Posterior cingulate gyrus (tissue), 11 donors: ENCODE measurements at places on chromosomes 7 and 10.
A peak's percentile ranks its signal among the peaks of the same experiment; 100 is the strongest.

- DNase-seq: no peak
Measured at GRCh38 chr10:77622889-77623291, 14.7 kb downstream of the KCNMA1 start.

DNA sequence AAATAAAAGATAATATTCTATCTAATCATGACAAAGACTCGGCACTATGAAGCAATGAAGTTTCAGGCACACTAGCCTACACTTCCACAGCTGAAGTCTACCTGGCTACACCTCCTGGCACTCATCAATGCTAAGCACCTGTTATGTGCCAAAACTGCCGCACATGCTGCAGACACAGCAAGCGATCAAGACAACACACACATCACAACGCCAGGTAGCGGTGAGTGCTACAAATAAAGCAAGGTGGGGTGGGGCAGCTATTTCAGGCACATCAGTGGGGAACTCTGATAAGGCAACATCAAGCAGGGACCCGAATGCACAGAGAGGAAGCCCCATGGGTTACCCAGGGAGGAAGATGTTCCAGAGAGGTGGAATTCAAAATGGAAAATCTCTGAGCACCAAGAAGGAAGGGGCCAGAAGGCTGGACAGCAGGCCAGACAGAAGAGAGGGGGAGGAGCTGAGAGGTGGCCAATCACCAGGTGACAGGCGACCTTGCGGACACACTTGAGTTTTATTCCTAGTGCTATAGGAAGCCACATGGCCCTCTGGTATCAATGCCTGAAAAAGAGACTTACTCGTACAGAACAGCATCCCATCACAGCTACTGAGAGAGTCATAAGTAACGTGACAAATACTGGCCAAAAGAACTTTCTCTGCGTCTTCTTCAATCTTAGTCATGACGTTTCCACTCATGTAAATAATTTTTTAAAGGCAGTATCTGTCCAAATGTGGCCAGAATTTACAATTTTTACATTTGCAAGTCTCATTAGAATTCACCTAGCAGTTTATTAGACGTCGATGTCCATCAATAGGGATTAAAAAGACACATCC is 8.0 kb downstream of the PSAP start:
- no peak for DNase-seq

DNA sequence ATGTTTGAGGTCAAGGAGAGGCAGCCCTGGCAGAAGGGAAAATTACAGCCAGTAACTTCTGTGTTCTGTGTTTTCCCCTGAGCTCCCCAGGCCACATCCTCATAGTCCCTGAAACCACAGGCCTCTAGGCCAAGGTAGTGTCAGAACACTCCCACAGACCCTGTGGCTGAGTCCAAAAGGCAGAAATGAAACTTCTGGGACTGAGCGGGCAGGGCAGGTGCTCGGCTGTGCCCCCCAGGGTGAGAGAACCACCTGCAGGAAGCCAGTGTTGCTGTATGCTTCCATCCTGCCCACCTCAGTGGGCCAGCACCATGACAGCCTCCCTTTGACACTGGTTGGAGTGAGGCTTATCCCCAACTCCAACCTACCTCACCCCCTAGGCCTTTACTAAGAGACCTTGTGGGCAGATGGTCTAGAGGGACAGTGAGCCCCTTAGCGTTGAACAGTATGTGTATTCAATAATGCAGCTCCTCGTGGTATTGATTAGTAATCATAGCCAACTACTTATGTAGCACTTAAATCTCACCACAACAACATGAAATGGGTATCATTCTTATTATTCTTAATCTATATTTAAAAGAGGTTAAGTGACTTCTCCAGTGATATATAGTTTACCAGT is 30.3 kb downstream of the PIK3CG start:
- DNase-seq: no peak

GRCh38 chr10:21172542-21172929 is 275.4 kb upstream of the NEBL start:
- DNase-seq: no peak

DNA sequence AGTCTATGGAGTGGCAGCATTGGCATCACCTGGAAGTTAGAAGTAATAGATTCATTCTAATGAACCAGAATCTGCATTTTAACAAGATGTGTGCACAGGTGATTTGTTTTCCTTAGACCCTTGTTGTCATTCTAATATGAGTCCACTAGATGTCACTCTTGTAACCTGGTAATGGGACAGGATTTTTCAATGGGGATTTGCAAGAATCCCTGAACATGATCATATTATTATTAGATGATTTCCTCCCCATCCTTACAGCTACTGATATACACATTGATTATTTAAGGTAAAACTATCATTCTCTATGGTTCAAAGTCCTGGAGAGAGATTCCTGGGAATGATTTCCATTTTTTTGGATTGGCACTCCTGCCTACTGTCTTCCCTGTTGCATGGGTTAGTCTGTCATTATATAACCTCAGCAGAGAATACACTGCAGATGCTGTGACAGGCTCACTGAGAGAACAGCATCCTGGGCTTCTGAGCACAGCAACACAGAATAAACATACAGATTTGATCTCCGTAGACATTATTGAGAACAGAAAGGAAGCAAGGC is 194.9 kb downstream of the SUGCT start:
- DNase-seq: no peak

DNA sequence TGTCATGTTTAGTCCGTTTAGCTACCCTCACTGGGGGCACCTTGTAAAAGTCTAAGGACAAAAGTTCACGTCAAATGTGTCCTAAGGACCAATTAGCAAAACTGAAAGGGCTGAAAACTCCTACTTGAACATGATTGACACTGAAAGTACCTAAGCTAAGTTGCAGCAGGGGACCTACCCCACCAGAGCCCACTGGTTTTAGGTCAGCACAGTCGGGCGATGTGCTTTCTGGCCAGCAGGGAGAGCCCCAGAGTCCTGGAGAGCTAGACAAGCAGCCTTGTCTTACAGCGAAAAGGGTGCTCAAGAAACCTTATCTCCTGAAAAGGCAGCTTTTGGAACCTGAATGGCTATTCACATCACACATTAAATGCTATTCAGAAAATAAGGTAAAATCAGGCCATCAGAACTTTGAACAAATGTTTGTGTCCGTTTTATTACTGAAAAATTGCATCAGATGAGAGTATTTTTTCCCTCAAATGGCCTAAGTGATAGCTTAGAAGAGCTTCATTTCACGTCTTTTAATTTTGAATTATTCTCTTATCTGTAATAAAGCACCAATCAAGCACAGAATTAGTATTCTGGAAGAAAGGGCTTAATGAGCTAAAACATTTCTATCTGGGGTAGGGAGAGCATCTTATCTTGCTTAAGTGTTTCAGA is 52.2 kb upstream of the MKI67 start:
- no peak for DNase-seq

GRCh38 chr7:46930366-46930765 is 651.5 kb downstream of the TNS3 start:
- DNase-seq: no peak

DNA sequence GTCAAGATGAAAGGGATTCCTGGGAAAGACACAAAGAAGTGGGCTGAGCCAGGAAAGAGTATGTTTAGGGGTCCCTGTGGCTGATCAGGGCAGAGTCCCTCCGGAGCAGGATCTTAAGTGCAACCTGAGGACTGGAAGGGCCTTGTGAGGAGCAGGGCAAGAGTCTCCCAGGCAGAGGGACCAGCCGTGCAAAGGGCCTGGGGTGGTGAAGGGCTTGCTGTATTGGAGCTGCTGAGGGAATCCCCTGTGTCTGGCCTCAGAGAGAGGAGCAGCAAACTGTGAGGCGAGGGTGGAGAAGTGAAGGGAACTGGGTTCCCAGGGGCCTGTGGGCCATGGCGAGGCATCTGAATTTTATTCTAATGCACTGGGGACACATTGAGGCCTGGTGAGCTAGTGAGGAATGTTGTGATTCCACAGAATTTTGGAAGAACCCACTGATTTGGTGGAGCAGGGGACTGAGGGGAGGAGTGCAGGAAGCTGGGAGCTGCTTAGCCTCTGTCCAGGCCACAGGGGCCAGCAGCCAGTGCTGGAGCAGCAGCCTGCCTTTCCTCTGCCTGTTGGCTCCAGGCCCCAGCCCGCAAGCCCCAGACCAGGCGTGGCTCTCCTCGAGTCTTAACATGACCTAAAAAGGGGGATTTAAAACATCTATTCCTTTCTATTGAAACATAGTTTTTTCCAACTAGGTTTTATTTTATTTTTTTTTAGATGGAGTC is 138.4 kb upstream of the IGFBP3 start:
- DNase-seq: no peak

GRCh38 chr7:4056552-4057288 is 625.4 kb upstream of the FOXK1 start:
- DNase-seq: no peak

DNA sequence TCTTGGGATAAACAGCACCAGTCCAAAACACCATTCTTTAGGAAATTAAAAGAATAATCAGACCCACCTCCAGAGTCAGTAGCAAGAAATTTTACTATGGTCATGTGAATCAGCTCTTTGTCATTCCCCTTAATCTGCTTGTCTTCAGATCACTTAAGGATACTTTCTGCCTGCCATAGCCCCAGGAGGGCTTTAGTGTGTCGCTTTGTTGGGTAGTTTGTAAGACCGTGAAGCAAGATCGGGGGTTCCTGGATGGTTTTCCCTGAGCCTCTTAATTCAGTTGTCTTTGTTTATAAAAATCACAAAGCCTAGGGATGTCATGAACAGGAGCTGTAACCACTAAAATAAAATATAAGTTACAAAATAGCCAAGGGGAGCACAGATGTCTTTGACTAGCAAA is 223.6 kb downstream of the RELN start:
- no peak for DNase-seq

- DNase-seq: no peak
Measured at GRCh38 chr10:63416376-63416775, 49.4 kb downstream of the JMJD1C start.

DNA sequence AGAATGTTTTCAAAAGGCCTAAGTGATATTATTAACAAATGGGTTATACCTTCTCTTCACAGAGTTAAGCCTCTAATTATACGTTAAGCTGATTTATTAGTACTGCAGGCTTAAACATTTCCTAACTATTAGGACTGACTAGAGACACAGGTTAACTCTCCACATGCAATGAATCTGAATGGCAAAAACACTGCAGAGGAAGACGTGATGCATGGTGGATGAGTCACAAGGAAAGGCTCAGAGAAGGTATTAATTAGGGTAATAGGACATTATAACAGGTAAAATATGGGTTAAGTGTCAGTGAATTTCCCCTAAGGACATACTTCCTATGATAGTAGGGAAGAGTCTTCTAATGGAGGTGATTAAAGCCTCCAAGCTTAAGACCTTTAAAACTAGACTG is 24.7 kb upstream of the SEM1 start:
- DNase-seq: no peak

GRCh38 chr10:93516006-93516380 is 19.6 kb downstream of the CEP55 start:
- no peak for DNase-seq

DNA sequence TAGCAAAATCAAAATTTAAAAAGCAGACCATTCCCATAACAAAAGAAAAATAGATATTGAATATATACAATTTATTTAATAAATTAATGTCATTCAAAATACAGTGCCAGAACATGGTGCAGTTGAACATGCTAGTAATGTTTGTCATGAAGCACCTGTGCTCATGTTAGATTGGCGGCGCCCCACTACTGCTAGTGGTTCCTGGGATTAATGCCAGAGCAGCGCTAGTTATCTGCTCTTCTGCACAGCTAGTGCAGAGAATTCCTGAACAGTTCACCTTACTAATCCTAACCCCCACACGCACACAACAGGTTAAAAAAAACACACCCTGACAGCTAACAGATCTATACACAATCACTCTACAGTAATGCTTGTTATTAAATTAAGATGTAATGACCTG is 23.4 kb downstream of the KBTBD2 start:
- DNase-seq: no peak

DNA sequence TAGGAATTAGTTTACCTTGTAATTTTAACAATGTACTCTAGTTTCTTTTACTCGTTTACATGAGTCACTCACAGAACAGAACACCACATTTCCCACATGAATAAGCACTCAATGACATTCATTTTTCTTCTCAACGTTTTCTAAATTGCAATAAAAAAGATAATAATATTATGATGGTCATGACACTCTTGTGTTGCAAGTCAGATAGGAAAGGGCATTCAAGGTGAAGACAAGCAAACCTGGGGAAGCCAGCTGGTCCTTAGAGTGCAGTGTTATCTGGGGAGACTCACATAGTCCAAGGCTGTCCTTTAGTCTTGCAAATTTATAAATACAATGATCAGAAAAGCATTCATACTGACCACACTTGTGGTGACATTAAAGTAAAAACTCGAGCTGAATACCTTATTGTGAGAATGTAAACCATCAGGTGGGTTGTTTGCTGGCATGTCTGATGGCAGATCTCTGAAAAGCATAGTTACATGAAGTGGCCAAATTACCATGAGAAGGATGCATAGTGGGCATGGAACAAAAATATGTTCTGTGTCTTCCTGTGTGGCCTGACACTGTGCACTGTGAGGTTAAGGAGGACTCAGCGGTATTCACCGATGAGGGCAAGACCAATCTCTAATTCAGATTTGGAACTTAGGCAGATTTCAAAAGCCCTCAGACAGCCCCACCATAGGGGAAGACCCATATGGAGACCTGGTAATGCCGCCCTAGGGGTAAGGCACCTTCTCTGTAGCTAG is 158.9 kb upstream of the ASAH2 start:
- DNase-seq: no peak

DNA sequence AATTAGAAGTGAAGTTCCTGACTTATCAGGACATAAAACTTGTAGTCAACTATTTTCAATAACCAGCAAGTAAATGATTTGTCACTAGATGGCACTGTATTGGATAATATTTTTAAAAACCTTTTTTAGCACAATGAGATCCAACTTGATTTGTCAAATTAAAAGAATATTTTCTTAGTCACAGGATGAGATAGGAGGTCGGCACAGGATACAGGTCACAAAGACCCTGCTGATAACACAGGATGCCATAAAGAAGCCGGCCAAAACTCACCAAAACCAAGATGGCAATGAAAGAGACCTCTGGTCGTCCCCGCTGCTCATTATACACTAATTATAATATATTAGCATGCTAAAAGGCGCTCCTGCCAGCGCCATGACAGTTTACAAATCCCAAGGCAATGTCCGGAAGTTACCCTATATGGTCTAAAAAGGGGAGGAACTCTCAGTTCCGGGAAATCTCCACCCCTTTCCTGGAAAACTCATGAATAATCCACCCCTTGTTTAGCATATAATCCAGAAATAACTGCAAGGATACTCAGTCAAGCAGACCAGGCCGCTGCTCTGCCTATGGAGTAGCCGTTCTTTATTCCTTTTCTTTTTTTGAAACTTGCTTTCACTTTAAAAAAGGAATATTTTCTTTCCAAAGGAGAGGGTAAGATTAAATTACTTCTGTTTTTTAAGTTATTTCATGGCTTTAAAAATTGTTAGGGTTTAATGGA is 255.7 kb upstream of the MKLN1 start:
- peak; percentile 32 for DNase-seq

GRCh38 chr10:133088956-133089800 is 1.5 kb downstream of the ADGRA1 start:
- DNase-seq: peak; percentile 90

DNA sequence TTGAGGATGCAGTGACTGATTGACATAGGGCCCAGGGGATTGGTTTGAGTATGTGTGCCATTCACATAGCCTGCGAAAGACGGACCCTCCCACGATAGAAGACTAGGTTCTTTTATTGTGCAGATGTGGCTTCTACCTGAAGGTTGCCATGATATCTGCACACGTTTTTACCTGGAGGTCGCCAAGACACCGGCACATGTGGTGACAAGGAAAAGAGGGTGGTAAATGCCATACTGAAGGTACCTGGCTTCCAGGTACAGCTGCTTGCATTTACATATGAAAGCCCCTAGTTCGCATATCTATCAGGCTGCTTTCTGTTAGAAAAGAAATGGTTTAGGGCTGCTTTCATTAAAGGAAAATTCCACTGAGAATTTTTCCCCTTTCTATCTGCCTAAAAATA is 43.6 kb downstream of the ZNF22 start:
- no peak for DNase-seq

GRCh38 chr10:28533571-28534304 is 820 bp downstream of the WAC start:
- peak; percentile 47 for DNase-seq
